ENCODE measurements at places on chromosomes 3 and 15.

DNA sequence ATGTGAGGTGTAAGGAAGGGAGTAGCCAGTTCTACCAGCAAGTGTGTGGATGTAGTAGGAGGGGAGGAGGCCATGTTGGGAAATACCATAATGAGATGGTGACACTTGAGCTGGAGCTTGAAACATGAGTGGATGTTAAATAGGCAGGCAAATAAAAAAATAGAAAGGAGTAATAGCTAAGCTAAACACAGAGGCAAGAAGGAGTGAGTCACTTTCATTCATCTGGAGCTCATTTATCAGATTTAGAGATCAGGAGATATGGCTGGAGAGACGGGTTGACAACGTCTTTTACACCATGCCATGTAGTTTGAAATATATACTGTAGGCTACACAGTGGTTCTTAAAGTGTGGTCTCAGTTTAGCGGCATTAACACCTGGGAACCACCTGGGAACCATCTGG, 390.5 kb downstream of the DIPK2A start:
- no peak for DNase-seq

GRCh38 chr15:71288348-71288955, 173.2 kb downstream of the THSD4 start:
- DNase-seq = no peak

- no peak for DNase-seq
Measured at GRCh38 chr3:124802702-124803101, 72.5 kb downstream of the UMPS start.

- no peak for DNase-seq
Measured at GRCh38 chr3:88480822-88481221, 331.1 kb downstream of the C3orf38 start.

DNA sequence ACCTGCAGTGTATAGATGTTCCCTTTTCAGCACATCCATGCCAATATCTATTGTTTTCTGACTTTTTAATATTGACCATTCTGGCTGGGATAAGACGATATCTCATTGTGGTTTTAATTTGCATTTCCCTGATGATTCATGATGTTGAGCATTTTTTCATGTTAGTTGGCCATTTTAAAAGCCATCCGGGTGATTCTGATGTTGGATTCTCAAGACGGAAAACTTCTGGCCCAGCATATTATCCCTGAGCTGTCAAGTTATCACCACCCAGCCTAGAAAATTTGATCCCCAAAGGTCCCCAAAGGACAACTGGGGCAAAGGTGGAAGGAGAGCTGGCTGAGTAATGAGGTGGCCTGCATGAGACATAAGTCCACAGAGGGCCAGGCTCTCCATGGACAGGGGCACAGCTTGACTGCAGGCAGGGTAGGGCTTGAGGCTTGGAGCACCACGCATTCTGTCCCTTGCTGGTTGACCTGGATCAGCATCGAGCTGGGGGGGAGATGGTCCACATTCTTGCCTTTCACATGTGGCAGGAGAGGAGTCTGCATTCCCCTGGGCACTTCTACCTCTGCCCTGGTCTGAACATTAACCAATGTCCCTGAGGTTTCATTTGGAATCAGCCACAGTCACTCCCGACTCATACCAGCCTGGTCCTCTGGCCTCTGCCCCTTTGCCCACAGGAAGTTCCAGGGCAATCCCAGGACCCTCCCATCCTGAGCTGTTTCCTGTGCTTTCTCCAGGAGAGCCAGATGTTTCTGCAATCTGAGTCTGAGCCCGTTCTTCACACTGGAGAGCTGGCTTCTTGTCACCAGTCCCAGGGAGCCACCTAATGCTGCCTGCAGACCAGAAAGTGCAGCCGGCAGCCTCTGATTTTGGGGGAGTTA, 69.2 kb downstream of the ISG20 start:
- no peak for DNase-seq

GRCh38 chr3:32246079-32246675, 7.7 kb downstream of the CMTM8 start:
- DNase-seq = no peak

DNA sequence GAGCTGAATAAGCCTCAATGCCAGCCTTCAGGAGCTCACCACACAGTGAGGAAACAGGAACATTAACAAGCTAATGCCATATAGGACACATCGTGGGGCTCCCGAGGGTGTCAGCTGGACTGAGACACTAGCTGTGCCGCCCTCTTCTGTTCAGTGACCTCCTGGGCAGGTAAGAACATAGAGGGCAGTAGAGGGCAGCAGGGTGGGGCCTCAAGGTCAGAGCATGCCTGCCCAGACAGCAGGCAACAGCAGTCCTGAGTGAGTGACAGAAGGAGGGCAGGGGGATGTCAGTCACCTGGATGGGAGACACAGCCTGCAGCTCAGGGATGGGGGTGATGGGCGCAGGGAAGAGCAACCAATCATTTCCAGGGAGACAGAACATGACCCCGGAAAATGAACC, 15.5 kb downstream of the NTRK3 start:
- DNase-seq = no peak

DNA sequence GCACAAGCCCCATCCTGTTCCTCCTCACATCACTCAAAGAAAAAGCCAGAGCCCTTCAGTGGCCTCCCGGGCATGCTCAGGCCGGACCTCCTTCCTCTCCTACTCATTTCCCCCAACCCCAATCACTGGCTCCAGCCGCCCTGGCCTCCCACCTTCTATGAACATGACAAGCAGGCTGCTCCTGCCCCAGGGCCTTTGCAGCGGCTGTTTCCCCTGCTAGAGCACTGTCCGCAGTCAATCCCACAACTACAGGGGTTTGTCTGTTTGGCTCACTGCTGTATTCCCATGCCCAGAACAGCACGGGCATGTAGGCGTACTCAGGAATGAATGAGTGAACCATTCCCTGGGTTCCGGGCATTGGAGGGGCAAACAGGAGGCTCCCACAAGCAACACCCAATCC, 139.8 kb upstream of the PRR20G start:
- no peak for DNase-seq

GRCh38 chr15:90400005-90400758, 12.1 kb downstream of the IQGAP1 start:
- no peak for DNase-seq

- DNase-seq = no peak
Measured at GRCh38 chr15:41932101-41932500, 38.2 kb upstream of the SPTBN5 start.

- no peak for DNase-seq
Measured at GRCh38 chr3:122962149-122962548, 65.4 kb downstream of the SEMA5B start.

- no peak for DNase-seq
Measured at GRCh38 chr3:137061186-137061585, 103.4 kb downstream of the IL20RB start.

DNA sequence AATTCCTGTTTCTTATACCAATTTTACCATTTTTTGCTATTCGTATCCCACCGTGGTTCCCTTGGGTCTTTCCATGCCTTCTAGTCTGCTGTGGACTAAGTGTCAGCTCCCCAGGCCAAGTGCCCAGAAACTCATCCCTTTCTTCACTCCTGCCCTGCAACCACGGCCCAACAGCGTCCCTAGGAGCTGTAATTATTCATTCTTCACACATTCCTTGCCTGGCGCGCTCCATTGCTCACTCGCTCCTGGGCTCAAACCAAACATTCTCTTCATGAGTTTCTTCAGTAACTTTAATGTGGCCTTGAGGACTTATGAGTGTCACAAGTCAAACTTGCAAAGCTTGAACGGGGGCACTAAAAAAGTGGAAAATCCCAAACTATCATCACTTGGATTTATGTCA, 15.7 kb downstream of the GABRB3 start:
- DNase-seq = no peak

DNA sequence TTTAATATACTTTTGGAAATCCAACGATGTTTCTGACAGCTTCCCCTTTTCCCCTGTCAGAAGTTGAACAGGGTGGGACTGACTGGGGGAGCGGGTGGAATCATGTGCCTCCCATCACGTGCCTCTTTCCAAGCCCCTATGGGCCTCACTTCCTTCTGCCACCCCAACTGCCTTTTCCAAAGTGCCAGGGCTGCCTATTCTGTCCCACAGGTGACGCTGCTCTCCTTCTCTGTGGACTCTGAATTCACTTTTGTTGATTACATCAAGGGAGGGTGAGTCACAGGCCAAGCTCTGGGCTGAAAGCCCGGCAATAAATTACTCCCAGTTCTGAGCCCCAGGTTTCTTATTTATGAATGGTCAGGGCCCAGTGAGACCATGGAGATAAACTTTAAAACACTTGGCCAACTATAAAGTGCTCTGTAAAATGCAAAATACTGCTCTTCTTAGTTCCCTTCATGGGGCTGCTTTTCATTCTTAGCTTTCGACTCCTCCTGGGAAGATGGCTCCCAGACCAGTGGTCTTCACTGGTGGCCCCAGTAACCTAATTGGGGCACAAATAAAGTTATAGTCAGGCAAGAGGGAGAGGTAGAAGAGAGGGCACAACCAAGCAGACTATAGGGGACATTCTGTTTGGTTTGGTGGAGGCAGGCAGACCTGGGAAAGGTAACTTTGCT, 12.3 kb downstream of the CPNE9 start:
- no peak for DNase-seq

DNA sequence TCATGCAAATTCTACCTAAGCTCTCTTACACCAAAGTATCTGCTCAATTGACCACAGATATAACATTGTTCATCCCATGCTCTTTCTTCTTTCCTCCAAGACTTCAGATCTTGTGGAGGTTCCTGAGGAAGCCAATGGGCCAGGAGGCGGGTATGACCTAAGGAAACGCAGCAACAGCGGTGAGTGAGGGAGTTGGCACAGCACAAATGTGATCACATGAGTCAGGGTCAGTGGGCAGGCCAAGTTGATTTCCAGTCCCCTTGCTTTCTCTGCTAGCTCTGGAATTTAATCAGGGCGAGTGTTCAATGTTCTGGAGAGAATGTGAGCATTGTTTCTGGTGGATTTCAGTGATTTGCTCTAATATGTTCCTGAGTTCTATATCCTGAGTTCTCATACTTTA, 112.7 kb downstream of the STAC start:
- DNase-seq = no peak

DNA sequence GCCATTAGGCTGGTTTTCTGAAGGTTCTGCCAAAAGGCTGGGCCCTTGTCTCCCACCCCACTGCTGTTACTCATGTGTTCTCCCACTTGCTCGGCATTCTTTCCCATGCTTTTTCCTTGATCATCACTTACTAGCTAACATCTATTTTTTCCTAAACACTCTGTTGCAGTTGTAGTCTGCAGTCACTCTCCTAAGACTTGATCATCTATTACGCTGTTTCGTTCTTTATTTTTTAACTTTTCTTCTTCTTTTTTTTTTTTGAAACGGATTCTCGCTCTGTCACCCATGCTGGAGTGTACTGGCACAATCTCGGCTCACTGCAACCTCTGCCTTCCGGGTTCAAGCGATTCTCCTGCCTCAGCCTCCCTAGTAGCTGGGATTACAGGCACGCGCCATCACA, 176.3 kb downstream of the IGF1R start:
- no peak for DNase-seq

- no peak for DNase-seq
Measured at GRCh38 chr3:40044487-40044886, 235.1 kb downstream of the MYRIP start.

- no peak for DNase-seq
Measured at GRCh38 chr15:31367021-31367729, 40.5 kb downstream of the KLF13 start.

DNA sequence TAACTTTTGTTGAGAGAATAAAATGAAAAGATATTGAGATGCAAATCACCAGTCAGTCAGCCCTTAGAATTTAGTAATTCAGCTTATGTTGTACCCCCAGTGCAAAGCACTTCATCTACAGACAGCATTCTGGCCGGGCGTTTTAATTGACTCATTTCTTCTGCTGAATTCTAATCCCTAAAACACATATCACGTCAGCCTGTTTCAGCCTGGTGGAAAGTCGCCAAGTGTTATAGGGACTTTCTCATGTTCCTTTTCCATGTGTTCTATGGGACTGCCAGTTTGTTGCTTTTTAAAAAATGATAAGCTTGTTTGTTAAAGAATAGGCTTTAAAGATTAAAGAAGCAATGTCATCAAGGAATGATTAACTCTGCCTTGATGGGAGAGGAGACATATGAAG, 169.7 kb upstream of the BFSP2 start:
- no peak for DNase-seq

- DNase-seq = no peak
Measured at GRCh38 chr3:152785051-152785450, 49.9 kb upstream of the P2RY1 start.

GRCh38 chr15:100105101-100105500, 236.7 kb downstream of the ADAMTS17 start:
- DNase-seq = no peak

DNA sequence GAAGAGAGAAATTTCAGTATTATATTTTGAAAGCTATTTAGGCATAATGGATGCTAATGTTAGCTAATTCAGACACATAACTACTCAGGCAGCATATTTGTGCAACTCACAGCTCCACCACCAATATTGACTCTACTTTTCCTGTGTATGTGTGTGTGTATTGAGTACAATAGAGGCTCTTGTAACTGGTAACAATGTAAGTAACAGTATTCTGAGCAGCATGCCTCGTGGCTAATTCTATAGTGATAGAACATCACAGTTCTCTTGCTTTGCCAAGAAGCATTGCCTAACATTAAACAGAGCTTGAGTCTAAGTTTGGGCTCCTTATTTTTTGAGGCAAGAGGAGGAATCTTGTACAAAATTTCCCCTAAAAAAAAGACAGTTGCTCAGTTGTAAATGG, 98.6 kb upstream of the ARHGEF26 start:
- DNase-seq = no peak

DNA sequence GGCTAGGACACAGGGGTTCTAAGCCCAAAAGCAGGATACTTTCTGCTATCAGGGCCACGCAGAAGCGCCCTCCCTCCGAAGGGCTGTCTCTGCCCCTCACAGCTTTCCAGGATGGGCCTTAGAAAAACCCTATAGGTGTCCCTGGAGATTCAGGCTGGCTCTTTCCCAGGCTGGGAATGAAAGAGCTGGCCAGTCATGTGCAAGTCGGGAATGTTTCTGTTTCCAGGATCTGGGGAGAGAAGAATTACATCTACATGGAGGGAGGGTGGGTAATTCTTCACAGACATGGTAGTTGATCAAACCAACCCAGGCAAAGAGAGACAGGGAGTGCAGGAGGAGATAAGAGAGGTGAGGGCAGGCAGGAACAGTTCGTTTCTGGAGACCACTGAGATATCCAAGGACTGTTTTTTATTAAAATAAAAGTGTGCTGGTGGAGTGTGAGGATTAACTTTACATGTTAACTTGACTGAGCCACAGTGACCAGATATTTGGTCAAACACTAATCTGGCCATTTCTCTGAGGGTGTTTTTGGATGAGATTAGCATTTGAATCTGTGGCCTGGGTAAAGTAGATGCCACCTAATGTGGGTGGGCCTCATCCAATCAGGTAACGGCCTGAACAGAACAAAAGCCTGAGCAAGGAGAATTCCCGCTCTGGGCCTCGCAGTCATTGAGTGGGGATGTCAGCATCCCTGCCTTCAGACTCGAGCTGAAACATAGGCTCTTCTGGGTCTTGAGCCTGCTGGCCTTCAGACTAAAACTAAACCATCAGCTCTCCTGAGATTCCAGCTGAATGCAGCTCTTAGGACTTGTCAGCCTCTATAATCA, 15.3 kb downstream of the NUP210 start:
- no peak for DNase-seq

All from stimulated activated CD8-positive, alpha-beta memory T cell treated with anti-CD3 and anti-CD28 coated beads, Interleukin-4, amount 100 ng/mL, for 1 hour (primary cell).